ENCODE measurements at places on chromosomes 4 and X. TPM values are rescaled to one million over a fixed set of nuclear protein-coding genes. Genes with fewer than 3 reads are reported as not detected.

Gene FOXO4
- 9.4 TPM for total RNA-seq

Gene REELD1
- not detected for total RNA-seq

Gene SATL1
- 0.21 TPM for total RNA-seq

Gene ABCB7
- 26.4 TPM for total RNA-seq

Gene EGFL6
- total RNA-seq = 28.9 TPM

Gene NOX1
- 1.3 TPM for total RNA-seq

Gene LANCL3
- 0.63 TPM for total RNA-seq

Gene COL4A6
- 39.0 TPM for total RNA-seq

Gene C4orf51
- not detected for total RNA-seq

Gene GABRA4
- total RNA-seq = 0.11 TPM

Gene GPR173
- 5.6 TPM for total RNA-seq

Gene LRIT3
- total RNA-seq = 0.16 TPM

Gene MAGEC1
- not detected for total RNA-seq

Gene CLGN
- total RNA-seq = 4.8 TPM

Gene SCML1
- total RNA-seq = 17.7 TPM

Gene ADH6
- 0.05 TPM for total RNA-seq

Gene BRS3
- total RNA-seq = not detected
